ENCODE measurements at places on chromosomes 12 and 14.

DNA sequence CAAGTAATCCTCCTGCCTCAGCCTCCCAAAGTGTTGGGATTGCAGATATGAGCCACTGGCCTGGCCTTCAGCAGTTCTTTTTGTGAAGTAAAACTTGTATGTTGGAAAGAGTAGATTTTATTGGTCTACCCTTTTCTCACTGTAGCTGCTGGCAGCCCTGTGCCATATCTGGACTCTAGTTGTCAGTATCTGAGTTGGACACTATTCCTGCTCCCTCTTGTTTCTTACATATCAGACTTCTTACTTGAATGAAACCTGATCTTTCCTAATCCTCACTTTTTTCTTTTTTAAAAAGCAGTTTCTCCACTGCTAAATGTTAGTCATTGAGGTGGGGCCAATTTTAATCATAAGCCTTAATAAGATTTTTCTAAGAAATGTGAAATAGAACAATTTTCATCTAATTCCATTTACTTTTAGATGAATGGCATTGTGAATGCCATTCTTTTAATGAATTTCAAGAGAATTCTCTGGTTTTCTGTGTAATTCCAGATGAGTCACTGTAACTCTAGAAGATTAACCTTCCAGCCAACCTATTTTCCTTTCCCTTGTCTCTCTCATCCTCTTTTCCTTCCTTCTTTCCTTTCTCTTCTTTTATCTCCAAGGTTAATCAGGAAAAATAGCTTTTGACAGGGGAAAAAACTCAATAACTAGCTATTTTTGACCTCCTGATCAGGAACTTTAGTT lies 88.7 kb downstream of the APAF1 start:
- no peak for DNase-seq

- DNase-seq, result peak; percentile 84
Measured at GRCh38 chr12:81450920-81451739, 308.0 kb downstream of the PPFIA2 start.

DNA sequence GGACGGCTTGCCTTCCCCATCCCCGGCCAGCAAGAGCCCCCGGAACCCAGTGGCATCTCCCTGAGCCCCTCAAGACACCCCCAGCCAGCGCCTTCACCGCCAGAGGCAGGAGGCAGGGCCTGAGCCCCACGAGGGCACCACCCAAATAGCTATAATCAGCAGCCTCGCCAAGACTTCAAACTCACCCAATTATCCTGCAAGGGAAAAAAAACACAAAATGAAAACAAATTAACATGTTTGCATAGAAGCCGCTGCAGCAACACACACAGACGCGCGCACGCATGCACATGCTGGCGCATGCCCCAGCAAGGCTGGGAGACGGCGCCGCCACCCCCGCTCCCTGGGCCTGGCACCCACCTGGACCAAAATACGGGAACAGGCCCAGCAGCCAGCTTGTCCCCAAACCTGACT lies 15.8 kb downstream of the FAM222A start:
- peak; percentile 65 for DNase-seq

DNA sequence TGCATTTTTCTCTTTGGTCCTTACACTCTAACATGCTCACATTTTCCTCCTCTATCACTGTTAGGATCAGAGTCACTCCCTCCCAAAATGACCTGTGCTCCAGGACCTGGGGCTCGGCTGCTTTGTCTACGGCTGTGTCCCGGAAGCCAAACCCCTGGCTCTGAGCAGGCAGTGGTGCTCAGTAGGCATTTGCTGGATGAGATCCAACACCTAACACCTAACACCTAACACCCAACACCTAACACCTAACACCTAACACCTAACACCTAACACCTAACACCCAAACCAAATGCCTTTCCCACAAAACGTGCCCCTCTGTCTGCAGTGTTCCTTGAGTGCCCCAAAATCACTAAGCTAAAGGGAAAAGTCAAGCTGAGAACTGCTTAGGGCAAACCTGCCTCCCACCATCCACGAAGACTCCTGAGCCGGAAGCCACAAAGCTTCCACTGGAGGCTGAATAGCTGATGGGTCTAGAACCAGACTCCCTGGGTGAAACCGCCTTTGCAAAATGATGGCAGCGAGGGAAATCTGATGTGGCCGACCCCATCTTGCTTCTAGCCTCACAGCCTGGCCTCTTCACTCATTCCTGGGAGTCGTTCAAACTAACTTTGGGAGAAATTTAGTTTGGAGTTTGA lies 29.2 kb downstream of the HSP90AA1 start:
- no peak for DNase-seq

DNA sequence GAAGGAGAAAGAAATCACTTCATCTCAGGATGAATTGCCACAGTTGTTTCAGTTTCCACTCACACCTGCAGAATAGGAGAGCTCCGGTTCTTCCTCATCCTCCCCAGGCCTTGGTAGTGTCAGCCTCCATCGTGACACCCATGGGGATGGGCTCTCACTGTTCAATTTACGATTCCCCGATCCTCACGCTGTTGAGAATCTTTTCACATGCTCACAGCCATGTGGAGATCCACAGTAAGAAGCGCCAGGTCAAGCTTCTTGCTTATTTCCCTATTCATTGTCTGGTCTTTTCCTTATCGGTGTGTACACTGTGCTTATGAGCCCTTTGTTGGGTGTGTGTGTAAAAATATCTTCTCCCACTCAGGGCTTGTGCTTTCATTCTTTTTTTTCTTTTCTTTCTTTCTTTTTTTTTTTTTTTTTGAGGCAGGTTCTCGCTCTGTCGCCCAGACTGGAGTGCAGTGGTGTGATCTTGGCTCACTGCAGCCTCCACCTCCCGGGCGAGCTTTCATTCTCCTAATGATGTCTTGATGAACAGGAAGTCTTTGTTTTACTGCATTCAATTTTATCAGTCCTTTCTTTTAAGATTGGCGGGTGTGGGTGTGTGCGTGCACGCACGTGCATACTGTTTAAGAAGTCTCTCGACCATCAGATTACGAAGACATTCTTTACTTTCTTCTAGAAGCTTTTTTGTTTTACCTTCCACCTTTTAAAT lies 21.5 kb downstream of the RIN3 start:
- DNase-seq, result no peak

- DNase-seq, result no peak
Measured at GRCh38 chr14:99189201-99189801, 82.7 kb downstream of the BCL11B start.

GRCh38 chr14:27367345-27367744 lies 769.5 kb upstream of the NOVA1 start:
- no peak for DNase-seq

GRCh38 chr14:23632461-23633159 lies 3.6 kb upstream of the DHRS2 start:
- DNase-seq, result no peak

DNA sequence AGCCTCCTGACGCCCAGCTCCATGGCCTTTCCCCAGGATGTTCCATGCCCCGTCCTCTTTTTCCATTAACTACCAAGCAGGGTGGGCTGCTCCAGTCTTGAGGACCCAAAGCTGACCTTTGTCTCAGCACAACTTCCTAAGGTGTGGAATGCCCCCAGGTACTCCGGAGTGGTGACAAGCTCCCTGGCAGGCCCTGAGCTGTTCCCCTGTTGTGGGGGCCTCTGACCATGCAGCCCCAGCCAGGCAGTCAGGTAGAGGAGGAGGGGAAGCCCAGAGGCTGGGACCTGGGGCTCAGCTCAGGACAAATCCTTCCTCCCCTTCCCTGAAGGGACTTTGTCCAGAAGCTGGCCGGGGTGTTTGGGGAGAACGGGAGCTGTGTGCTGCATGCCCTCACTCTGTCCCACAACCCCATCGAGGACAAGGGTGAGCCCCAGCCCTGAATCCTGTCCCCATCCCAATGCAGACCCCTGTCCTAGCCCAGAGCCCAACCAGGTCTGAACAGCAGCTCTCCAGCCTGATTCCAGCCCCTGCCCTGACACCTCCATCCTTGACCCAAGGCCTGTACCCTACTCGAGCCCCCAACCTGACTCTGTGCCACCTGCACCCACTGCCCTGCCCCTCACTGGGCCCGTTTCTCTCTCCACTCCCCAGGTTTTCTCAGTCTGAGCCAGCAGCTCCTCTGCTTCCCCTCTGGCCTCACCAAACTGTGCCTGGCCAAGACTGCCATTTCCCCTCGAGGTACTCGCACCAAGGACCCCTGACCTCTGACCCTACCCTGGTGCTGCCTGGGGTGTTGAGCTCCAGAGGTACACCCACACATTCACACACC lies 4.4 kb downstream of the CARMIL3 start:
- DNase-seq, result no peak

- no peak for DNase-seq
Measured at GRCh38 chr14:93976477-93977057, at the start of gene ASB2. ASB2 (minus strand) TSS chr14:93976570; CDS start chr14:93964539, 12,031 bp downstream.

GRCh38 chr12:91384366-91384765 lies 201.7 kb upstream of the DCN start:
- no peak for DNase-seq

DNA sequence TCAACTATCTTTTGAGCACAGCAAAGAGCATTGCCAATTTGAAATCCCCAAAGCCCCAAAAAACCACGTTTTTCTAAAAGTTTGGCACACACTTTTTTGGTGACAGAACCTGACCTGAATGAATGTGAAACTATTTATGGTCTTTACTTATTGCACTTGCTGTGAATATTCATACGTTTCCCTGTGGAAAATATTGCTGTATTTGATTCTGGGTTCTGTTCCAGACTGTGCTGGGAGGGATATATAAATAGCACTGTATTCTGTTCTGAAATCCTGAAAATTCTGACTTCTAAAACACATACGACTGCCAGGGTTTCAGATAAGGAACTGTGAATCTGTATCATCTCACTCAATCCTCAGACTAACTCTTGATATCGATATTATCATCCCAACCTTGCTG lies 35.1 kb downstream of the NR1H4 start:
- DNase-seq, result no peak

GRCh38 chr12:123363390-123363739 lies 1.3 kb downstream of the SBNO1 start:
- no peak for DNase-seq

DNA sequence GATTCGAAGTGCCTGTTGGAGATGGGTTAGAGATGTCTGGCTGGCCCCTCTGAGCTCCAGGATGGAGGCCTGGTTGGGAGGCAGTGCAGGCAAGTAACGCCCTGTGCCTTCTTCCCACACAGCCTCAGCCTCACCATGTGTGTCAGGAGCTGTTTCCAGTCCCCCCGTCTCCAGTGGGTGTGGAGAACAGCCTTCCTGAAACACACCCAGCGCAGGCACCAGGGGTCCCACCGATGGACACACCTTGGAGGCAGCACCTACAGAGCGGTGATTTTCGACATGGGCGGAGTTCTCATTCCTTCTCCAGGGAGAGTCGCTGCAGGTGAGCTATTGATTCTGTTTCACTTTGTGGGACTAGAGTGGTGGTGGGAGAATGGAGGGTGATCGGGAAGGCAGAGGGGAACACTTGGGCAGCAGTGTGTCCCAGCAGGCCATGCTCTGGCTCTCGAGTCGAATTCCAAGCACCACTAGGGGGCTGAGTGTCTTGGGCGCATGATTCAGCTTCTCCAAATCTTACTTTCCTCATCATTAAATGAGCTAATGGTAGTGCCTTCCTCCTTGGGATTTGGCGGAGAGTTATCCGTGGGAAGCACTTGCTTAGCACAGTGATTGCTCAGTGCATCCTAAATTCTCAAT lies 6.8 kb downstream of the ACAD10 start:
- peak; percentile 5 for DNase-seq

GRCh38 chr14:104393199-104393897 lies 186.2 kb upstream of the C14orf180 start:
- no peak for DNase-seq

- DNase-seq, result no peak
Measured at GRCh38 chr12:49451468-49452259, 84.4 kb downstream of the SPATS2 start.

- no peak for DNase-seq
Measured at GRCh38 chr14:97491697-97492096, 694.5 kb downstream of the VRK1 start.

GRCh38 chr14:78508023-78508422 lies 337.9 kb downstream of the NRXN3 start:
- no peak for DNase-seq

DNA sequence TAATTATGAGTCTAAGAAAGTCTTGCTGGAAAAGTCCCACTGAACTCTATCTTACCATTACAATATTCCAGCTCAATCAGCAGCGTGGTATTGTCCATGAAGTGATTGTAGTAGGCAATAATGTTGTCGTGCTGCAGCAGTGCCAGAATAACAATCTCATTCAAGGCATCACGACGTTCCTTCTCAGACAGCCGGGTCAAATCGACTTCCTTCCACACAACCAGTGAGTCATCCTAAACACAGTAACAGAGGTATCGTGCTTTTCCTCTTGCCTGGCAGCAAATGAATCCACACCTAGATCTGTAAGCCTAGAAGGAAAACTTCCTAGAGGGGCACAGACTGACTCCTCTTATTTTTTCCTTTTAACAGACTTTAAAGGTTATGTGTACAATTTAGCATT lies 2.9 kb downstream of the NEK9 start:
- no peak for DNase-seq

DNA sequence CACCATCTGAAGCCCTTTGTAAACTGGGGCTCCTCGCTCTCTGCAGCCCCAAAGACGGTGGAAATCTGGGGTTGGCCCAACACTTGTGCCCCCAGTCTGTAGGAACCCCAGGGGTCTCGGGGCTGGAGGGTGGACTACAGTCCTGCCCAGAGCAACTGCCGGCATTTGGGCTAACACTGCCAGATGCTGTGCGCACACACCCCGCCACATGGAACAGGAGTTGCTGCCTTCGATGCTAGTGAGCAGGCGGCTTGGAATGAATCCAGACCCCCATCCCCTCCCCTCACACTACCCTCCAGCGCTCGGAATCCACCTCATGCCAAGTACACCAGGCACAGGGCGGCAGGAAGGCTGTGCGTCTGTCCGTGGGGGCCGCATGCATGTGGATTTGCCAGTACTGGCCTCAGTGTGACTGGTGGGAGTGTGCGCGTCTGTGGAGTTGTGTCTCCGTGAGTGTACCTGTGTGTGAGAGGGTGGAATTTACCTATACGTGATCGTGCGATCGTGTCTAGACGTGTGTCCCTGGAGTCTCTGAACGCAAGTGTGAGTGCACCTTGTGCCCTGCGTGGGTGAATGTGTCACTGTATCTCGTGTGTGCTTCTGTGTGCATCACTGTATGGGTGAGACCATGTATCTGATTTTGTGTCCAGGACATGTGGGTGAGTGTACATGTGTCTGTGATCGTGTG lies 5.1 kb downstream of the LHX5 start:
- no peak for DNase-seq

GRCh38 chr12:49964849-49965624 lies 3.4 kb downstream of the AQP5 start:
- no peak for DNase-seq

- no peak for DNase-seq
Measured at GRCh38 chr12:67358781-67359338, 89.7 kb downstream of the CAND1 start.

DNA sequence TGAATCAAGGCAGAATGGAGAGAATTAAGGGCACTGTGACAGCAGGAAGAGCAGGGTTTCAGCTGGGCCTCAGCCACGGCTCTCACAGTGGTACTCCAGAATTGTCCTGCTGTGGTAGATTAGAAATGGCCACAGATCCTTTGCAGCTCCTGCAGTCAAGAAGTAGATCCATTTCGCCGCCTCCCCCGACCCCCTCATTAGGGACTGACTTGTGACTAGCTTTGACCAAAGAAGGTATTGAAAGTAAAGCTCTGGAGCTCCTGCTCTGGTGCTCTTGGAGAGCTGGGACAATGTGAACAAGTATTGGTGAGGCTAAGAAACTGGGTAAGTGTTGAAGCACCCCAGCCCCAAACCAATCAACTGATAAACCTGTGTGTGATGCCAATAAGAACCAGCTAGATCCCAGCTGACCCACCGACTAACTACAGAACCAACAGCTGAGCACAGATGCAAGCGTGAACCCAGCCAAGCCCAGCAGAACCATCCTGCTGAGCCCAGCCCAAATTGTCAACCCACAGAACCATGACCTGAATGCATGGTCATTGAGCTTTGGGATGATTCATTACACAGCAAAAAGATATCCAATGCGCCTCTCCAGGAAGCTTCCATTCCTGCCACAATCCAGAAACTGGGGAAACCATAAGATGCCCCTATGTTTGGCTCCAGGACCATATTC lies 50.7 kb downstream of the JAG2 start:
- no peak for DNase-seq

All from NCI-H2081 (cell line).